ENCODE measurements at places on chromosomes 12 and 14. TPM values are rescaled to one million over a fixed set of nuclear protein-coding genes. Genes with fewer than 3 reads are reported as not detected.

A2M gene
- total RNA-seq, result 1,118 TPM

MLXIP gene
- total RNA-seq, result 50.3 TPM

ANKS1B gene
- 65.9 TPM for total RNA-seq

CIT gene
- total RNA-seq, result 0.95 TPM

RDH11 gene
- 43.2 TPM for total RNA-seq

RNF212B gene
- not detected for total RNA-seq

SELPLG gene
- 17.3 TPM for total RNA-seq

ZNF891 gene
- total RNA-seq, result 5.4 TPM

PROX2 gene
- total RNA-seq, result not detected

NUDT4 gene
- total RNA-seq, result 91.1 TPM

SIRT4 gene
- 8.8 TPM for total RNA-seq

Measured in thoracic aorta (tissue), 2 donors.